ENCODE measurements at places on chromosomes 1 and 21. TPM values are rescaled to one million over a fixed set of nuclear protein-coding genes. Genes with fewer than 3 reads are reported as not detected.

DNA sequence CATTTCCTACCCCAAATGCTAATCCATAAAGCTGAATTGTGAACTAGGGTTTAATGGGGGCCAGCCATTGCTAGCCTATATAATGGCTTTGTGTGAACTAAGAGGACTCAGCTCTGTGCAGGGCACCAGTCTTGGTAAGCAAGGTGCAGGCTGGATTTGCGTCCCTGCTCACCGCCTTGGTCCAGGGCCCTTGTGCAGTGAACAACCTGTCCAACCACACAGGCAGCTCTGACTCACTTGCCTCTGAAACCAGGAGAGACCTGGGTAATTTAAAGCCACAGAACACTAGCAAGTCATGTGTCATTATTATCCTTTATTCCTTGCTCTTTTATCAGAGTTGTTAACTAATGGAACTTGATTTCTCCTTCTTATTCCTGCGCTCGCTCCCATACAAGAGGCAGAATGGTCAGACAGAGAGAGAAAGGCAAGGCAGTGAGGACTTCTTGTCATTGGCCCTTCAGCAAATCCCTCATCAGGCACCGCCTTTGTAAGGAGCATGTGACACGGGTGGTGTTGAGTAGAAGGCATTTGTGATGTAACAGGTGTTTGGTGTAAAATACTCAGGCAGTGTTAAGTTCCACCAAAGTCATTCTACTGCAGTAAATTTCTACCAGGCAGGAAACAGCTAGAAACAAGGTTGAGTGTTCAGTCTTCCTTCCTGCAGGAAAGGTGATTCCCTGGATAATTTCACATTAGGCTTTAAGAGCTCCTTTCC is 67.3 kb upstream of the OLIG2 start:
- H3K27ac ChIP-seq: no peak overlapping the region
- H3K4me3 ChIP-seq: no peak overlapping the region
- H3K4me1 ChIP-seq: no peaks in the 10 kb centered on the region
- H3K36me3 ChIP-seq: no peaks in the 10 kb centered on the region
- no peak for DNase-seq

DNA sequence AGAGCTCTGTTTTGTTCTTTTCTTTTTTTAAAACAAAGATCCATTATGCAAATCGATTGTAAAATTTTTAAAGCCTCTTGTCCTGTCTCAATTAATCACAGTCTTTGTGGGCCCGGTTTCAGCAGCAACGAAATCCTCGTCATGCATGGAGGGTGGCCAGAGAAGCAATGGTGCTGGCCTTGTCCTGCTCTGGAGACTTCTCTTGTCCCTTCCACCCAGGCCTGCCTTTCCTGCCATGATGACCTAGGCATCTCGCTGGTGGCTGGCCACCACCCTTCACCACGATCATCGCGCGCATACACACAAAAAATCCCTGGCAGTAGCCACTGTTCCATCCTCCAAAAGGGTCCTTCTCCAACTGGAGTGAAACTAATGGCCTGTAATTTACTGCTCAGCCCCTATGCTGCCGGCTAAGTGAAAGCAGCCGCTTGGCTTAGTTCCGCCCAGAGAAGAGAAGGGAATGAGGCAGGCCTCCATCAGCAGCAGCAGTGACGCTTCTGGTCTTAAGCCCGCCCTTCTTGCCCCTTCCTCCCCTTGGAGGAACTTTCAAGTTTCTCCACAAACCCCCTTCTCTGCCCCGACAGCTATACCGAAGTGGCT is 309.5 kb downstream of the NPHP4 start:
- H3K4me1 ChIP-seq: no peaks in the 10 kb centered on the region
- DNase-seq: no peak
- no peak overlapping the region for H3K27ac ChIP-seq

DNA sequence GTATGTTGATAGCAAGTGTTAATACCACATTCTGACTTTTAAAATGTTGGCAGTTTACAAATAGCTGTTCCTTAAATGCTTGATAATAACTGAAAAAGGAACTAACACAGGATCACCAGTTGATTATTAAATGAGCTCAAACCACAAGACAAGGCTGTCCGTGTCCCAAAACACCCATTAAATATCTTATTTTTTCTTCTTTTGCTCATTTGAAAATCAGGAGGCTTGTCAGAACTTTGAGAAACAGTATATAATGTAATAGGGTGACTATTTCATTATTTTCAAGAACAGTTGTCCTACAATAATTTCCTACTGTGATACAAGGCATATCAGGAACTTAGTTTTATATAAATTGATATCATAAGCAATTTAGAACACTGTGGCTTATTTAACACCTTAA is 2.7 kb downstream of the CDKN2C start:
- H3K27ac ChIP-seq: no peak overlapping the region
- DNase-seq: no peak
- peaks cover 1% of the 10 kb centered on the region for H3K36me3 ChIP-seq
- no peak overlapping the region for H3K4me3 ChIP-seq
- H3K4me1 ChIP-seq: peaks cover 22% of the 10 kb centered on the region

GRCh38 chr21:34367320-34367935 is 3.6 kb downstream of the KCNE2 start:
- H3K27ac ChIP-seq: no peak overlapping the region
- peaks cover 3% of the 10 kb centered on the region for H3K27me3 ChIP-seq
- DNase-seq: no peak
- H3K4me3 ChIP-seq: no peak overlapping the region
- H3K36me3 ChIP-seq: no peaks in the 10 kb centered on the region
- H3K4me1 ChIP-seq: peaks cover 7% of the 10 kb centered on the region

DNA sequence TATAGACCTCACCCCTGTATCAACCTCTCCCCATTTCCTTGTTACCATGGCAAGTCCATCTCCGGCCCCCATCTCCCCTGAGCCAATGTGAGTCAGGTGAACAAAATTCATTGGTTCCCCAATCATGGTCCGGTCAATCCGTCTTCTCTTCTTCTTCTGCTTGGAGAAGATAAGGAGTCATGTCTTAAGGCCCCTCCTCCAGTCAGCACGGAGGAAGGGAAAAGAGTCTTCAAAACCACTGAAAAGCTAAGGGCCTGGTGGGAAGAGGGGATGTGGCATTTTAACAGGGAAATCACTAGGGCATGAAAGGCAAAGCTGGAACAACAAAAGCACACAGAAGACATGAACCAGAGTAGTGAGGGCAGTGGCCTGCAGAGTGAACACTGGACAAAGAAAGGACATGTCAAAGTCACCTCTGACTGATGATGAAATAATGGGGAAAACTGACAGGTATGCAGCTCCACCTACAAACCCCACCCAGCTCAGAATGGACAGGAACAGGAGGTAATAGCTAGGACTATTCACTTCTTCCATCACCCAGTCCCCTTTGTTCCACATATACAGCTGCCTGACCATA is 4.4 kb downstream of the CDC42SE1 start:
- no peak for DNase-seq
- no peak overlapping the region for H3K4me3 ChIP-seq
- no peak overlapping the region for H3K27ac ChIP-seq

GRCh38 chr1:85867189-85867588 is 159.0 kb upstream of the ZNHIT6 start:
- DNase-seq: no peak
- no peak overlapping the region for H3K4me3 ChIP-seq

- peaks cover 27% of the 10 kb centered on the region for H3K36me3 ChIP-seq
- no peaks in the 10 kb centered on the region for H3K27me3 ChIP-seq
- H3K4me1 ChIP-seq: peaks cover 6% of the 10 kb centered on the region
- no peak overlapping the region for H3K27ac ChIP-seq
- DNase-seq: no peak
These were observed 22.6 kb downstream of the TUFT1 start for GRCh38 chr1:151562661-151563060.

DNA sequence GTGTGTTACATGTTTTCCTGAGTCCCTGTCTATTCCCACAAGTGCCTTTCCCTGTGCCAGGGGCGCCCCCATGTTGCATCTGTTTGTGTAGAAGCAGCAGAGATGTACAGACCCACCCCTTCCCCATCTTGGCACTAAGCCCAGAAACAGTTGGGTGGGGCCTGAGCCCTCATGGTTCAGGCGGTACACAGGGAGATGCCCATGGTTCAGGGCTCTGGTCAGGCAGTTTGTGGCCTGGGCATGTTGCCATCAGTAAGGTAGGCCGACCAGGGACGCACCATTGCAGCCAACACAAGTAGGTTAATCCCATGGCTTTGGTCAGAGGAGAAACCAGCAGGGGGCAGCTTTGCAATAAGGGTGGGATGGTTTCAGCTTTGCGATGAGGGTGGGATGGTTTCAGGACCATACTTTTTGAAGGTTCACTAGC is 914 bp upstream of the ADGRB2 start:
- peaks cover 33% of the 10 kb centered on the region for H3K4me1 ChIP-seq
- no peaks in the 10 kb centered on the region for H3K27me3 ChIP-seq
- no peak for DNase-seq
- H3K27ac ChIP-seq: no peak overlapping the region

- no peak for DNase-seq
- H3K4me1 ChIP-seq: peaks cover 9% of the 10 kb centered on the region
- H3K27me3 ChIP-seq: peaks cover 47% of the 10 kb centered on the region
- H3K36me3 ChIP-seq: peaks cover 2% of the 10 kb centered on the region
These were observed 5.7 kb downstream of the HAPLN2 start for GRCh38 chr1:156624814-156625435.

DNA sequence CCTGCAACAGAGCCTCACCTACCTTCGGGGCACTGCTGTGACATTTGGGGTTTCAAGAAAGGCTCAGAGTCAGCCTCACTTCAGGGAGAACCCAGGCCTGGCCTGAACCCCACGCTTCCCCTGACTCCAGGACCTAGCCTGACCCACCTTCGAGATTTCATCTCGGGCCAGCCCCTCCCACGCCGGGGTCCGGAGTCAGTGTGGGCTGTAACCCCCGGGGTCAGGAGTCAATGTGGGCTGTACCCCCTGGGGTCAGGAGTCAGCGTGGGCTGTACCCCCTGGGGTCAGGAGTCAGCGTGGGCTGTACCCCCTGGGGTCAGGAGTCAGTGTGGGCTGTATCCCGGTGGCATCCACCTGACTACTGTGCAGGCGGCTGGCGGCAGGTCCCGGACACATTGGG is 183.0 kb upstream of the RAB4A start:
- peaks cover 3% of the 10 kb centered on the region for H3K36me3 ChIP-seq
- peaks cover 11% of the 10 kb centered on the region for H3K27me3 ChIP-seq
- no peak overlapping the region for H3K27ac ChIP-seq
- H3K4me3 ChIP-seq: no peak overlapping the region
- no peak for DNase-seq

DNA sequence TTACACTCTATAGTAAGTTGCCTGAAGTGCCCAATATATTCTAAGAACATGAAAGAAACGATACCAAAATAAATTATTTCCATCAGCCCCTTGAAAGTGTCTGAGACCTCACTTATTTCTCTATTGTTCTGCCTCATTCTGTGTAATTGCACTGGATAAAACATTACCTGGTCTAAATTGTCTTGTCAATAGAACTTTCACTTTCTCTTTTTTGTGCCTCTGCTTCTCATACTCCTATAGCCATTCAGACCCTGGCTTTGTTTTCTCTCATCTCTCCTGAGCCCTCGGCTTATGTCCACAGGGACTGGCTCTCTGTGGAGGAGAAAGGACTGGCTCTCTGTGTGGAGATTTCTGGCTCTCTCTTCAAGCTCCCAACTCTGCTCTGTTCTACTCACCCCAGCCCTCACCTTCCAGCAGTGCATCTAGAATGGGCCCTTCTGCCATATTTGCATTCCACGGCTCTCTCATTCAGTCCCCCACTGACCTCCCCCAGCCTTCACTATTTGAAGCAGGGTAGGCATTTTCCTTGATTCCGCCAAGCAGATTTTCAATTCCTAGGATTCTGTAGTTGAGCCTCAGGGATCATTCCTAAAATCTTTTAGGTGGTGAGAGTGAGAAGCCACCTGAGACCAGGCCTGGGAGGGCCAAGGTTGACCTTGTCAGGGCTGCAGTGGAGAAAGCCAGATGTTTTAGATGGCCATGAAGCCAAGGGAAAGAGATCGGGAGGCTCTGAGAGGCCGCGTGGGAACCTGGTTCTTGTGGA is 15.9 kb upstream of the GALNT2 start:
- no peaks in the 10 kb centered on the region for H3K4me1 ChIP-seq
- DNase-seq: no peak
- peaks cover 6% of the 10 kb centered on the region for H3K27me3 ChIP-seq
- H3K4me3 ChIP-seq: no peak overlapping the region

DNA sequence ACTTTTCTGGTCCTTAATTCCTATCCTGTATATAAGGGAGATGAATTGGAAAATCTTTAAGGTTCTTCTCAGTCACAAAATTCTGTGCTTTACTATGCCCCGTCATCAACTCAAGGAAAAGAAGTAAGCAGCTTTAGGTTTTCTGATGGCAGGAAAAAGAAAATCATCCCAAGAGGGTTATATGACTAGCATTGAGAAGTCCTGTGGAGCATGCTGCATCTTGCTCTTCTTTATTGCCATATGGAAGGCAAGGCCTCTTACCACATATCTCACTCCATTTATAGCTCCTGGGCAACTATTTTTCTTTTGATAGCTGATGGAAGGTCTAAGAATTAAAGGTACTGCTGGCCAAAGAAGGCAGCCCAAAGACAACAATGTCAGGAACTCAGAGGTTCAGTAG is 552.5 kb downstream of the DPYD start:
- peaks cover 3% of the 10 kb centered on the region for H3K4me1 ChIP-seq
- no peaks in the 10 kb centered on the region for H3K27me3 ChIP-seq
- no peak for DNase-seq

GRCh38 chr1:155126556-155127104 is 1.0 kb upstream of the EFNA1 start:
- peaks cover 8% of the 10 kb centered on the region for H3K36me3 ChIP-seq
- peak overlapping the region; percentile 90 for H3K27ac ChIP-seq
- H3K27me3 ChIP-seq: no peaks in the 10 kb centered on the region
- peaks cover 71% of the 10 kb centered on the region for H3K4me1 ChIP-seq
- peak overlapping the region; percentile 70 for H3K4me3 ChIP-seq

- no peak overlapping the region for H3K4me3 ChIP-seq
- no peaks in the 10 kb centered on the region for H3K4me1 ChIP-seq
- peaks cover 8% of the 10 kb centered on the region for H3K27me3 ChIP-seq
- no peak for DNase-seq
- no peak overlapping the region for H3K27ac ChIP-seq
These were observed 53.1 kb downstream of the SH3GLB1 start for GRCh38 chr1:86757272-86757984.

GRCh38 chr1:231393668-231394067 is 28.4 kb downstream of the EGLN1 start:
- peak overlapping the region; percentile 59 for H3K27ac ChIP-seq
- H3K36me3 ChIP-seq: no peaks in the 10 kb centered on the region
- no peaks in the 10 kb centered on the region for H3K27me3 ChIP-seq
- no peak for DNase-seq
- H3K4me1 ChIP-seq: peaks cover 65% of the 10 kb centered on the region
- no peak overlapping the region for H3K4me3 ChIP-seq

OR2G6 gene
- total RNA-seq: not detected

AGMAT gene
- 0.82 TPM for total RNA-seq

BRINP2 gene
- total RNA-seq: not detected

SFPQ gene
- total RNA-seq: 234 TPM

PLK3 gene
- 30.0 TPM for total RNA-seq

NAV1 gene
- 211 TPM for total RNA-seq

Measured in chondrocyte (in vitro differentiated cells).